ENCODE measurements at places on chromosomes 4 and X.

DNA sequence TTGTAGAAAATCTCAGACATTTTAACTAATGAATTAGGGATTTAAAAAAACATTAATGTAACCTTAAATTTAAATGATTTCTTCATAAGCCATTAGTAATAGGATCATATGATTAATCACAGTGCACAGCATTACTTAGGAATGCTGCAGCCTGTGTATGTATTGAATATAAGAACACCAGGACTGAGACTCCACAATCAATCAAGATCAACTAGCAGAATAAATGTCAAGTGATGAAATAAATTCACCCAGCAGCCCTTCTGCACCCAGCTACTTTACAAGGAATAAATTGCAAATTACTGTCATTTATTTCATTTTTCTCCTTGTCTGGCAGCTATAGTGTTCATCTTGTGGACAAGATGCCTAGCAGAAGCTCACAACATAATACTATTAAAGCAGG lies 46.5 kb downstream of the NEIL3 start:
- DNase-seq: no peak

DNA sequence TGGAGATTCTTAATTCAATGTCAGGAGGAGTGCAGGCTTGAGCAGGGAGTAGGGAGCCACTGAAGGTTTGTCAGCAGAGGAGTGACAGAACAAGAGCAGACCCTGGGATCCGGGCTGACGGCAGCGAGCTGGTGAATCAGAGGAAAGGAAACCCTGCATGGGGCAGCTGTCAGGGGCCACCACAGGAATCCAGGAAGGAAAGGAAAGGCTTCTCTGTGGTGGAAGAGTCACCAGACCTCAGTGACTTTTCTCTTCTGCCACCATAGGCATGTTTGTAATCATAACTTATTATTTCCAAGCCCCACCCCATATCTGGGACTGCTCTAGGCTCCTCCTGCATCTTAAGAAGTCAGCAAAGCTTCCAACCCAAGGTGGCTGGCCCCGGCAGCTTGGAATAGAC lies 150.9 kb downstream of the BCOR start:
- no peak for DNase-seq

DNA sequence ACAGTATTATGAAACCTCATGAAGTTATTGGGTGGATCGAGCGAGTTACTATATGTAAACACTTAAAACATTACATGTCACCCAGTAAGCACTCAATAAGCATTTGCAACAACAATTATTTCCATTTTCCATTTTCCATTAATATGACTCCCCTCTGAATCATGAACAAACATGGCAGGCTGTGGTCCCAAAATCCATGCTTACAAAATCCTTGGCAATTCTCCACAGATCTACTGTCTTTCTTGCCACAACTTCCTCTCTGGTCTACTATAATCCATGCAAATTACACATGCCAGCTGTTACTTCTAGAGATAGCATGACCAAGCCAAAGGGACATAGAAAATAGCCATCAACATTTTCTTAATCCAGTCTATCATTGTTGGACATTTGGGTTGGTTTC lies 22.0 kb downstream of the ASB11 start:
- DNase-seq: no peak

DNA sequence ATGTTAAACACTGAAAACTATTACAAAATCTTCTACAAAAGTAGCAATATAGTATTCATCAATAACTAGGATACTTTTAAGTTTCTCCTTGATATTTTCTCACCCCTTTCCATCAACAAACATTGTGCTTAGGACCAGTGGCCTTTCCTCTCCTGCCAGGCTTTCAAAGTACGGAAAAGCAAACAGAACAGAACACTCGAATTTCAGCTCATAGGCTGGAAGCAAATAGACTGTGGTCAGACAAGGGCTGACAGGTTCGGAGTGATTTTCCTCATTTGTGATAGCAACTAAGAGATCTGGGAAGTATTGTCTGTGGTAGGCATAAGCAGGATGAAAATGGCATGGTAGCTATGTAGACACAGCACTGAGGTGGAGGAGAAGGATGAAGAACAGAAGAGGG lies 68.6 kb upstream of the SORBS2 start:
- no peak for DNase-seq

DNA sequence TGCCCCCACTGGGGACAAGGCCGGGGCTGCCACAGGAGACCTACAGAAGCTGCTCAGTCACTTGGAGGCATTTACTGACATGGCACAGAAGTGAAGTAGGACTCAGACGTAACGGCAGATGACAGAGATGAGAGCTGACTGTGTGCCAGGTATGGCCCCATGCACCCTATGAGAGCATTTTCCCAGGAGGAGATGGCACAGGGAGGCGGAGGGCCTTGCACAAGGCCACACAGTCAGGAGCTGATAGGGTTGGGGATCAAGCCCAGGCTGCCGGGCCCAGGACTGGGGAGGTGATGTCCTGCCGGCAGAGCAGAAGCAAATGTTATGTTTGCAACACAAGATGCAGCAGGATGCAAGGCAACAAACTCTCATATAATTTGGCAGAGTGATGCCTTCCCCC lies 34.1 kb downstream of the NAT8L start:
- no peak for DNase-seq

DNA sequence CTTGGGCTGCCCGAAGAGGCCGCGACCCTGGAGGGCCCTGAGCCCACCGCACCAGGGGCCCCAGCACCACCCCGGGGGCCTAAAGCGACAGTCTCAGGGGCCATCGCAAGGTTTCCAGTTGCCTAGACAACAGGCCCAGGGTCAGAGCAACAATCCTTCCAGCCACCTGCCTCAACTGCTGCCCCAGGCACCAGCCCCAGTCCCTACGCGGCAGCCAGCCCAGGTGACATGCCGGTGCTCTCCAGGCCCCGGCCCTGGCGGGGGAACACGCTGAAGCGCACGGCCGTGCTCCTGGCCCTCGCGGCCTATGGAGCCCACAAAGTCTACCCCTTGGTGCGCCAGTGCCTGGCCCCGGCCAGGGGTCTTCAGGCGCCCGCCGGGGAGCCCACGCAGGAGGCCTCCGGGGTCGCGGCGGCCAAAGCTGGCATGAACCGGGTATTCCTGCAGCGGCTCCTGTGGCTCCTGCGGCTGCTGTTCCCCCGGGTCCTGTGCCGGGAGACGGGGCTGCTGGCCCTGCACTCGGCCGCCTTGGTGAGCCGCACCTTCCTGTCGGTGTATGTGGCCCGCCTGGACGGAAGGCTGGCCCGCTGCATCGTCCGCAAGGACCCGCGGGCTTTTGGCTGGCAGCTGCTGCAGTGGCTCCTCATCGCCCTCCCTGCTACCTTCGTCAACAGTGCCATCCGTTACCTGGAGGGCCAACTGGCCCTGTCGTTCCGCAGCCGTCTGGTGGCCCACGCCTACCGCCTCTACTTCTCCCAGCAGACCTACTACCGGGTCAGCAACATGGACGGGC lies 579 bp downstream of the ABCD1 start:
- DNase-seq: no peak

GRCh38 chr4:182894681-182895275 lies 22.4 kb downstream of the DCTD start:
- DNase-seq: no peak

- DNase-seq: no peak
Measured at GRCh38 chr4:8101213-8102075, 57.2 kb downstream of the ABLIM2 start.

DNA sequence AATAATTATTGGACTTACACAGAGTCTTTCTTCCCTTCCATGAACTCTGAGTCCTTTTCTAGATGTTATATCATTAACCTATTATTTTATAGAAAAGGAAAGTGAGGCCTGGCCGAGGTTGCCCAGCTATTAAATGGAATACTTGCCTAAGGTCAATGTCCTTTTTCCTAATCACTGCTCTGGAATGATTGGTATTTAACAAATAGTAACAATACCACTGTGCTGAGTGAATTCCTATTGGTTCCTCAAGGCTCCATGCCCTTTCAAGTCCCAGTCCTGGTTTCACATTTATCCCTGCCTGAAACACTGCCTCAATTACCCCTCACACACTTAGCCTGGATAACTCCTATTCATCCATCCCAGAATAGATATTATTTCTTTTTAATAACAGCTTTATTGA lies 6.2 kb downstream of the TCEAL9 start:
- no peak for DNase-seq

DNA sequence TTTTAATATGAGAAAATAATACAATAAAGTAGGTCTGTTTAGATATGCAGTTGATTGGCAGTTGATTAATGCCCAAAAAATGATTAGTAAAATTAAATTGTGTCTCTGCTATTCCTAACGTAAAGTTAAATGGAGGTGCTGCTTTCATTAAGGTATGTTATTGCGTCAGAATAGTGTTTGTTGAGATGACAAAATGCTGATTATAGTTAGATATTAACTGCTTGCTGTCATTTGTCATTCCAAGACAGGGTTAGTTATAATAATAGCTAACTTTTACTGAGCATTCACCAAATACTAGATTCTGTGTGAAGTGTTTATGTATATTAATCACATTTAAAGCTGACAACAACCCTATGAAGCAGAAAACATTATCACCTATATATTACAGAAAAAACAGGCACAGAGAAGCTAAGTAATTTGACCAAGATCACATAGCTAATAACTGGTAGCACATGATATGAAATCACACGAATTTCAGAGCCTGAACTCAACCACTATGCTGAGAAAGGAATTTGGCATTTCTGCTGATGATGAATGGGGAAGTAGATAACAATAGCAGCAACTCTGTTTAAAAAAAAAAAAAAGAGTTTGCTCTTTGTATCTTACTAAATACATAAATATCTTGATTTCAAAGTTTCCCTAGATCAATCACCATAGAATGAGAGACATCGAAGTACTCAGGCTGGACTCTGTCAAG lies 59.7 kb upstream of the WDR44 start:
- no peak for DNase-seq

DNA sequence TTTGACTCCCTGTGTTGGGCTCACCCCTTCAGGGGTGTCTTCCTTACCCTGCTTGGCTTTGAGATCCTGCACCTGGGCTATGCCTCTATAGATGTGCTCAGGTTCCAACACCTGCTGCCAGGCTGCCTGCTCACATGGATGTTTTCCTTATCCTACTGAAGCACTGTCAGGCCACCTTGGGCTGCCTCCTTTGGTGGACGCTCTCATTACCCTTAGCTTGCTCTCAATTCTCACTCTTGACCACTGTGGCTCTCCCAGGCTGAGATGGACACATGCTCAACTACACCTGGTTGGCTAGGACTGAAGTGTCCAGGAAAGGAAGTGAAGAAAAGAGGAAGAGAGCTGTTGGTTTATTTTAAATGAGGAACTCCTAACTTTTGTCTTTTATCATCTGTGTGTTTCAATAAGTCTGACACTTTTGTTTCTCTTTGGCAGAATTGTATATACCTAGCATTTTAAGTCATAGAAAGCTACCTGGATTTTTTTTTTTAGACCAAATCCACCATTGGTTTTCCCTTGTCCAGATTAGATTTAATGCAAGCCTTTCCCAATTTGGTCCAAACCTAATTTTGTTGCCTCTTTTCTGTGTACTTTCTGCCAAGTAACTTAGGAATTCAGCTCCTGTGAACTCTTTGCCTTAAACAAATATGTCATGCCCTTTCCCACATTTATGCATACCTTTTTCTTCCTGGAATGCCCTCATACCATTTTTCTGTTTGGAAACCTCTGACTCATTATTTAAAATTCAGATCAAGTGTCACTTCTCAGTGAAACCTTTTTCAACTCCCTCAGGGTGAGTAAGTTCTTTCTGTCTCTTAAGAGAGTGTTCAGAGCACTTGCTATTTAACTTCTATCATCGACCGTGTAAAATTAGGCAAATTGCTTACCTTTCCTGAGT lies 175.8 kb downstream of the GC start:
- DNase-seq: no peak

DNA sequence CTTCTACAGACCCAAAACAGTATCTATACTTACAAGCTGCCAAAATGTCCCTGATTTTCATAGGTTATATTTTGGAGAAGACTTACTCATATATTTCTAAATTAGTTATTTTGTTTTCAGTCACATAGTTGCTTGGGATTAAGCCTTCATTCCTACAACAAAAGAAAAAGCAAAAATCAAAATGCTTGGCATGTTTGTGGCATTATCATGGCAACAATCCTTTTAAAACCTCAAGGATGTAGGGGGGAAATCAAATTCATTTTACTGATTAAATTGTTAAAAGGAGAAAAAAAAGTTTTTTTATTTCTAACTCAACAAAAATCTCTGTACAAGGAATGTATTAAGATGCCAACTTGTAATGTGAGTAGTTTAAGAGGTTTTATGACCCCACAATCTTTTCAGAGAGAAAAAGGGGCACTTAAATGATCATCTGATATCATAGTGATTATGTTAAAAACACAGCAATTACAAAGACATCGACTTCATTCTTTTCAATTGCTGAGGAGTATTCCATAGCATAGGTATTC lies 23.5 kb downstream of the TXK start:
- no peak for DNase-seq

- no peak for DNase-seq
Measured at GRCh38 chr4:3331511-3332394, 38.9 kb downstream of the RGS12 start.

DNA sequence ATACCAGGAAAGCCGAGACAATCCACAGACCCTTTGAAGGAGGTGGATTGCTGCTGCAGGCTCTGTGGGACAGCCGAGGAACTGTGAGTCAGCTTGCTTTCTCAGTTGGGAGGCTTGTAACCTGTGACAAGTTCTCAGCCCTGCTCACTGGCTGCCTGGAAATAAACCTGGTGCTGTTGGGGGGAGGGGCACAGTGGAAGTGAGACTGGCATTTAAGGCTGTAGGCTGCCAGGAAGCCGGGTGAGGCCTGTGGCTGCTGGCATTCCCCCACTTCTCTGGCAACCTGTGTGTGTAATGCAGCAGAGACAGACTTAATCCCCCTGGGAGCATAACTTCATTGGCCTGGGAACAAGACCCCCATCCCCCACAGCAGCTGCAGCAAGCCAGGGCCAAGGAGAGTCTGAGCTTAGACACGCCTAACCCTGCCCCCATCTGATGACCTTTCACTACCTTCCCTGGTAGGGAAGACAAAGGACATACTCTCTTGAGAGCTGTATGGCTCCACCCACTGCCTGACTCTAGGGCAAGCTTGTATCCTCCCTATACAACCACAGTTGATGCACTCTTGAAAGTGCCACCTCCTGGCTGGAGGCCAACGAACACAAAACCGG lies 64.1 kb downstream of the ALPK1 start:
- DNase-seq: no peak

GRCh38 chrX:96387801-96388200 lies 296.8 kb upstream of the DIAPH2 start:
- DNase-seq: no peak

DNA sequence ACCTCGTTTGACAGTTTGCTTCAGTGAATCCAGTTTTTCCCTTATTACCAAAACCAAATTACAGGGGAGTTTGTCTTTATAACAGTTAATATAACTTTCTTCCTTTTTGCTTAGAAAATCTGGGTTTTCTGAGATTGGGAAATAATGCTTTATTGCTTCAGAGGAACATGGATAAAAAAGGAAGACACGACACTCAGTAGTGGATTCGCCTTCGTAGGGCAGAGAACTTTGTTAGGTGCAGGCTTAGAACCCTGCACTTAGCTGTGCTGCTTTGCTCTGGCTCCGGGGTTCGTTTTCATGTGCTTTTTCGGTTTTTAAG lies 188.2 kb downstream of the SOWAHB start:
- DNase-seq: no peak

GRCh38 chr4:70688795-70689231 lies 481 bp downstream of the UTP3 start:
- no peak for DNase-seq

All from AML-193 (cell line).